ENCODE measurements at places on chromosomes 4 and X.

- no peak for DNase-seq
Observed at GRCh38 chr4:34037280-34037679, 2207.0 kb downstream of the ARAP2 start.

DNA sequence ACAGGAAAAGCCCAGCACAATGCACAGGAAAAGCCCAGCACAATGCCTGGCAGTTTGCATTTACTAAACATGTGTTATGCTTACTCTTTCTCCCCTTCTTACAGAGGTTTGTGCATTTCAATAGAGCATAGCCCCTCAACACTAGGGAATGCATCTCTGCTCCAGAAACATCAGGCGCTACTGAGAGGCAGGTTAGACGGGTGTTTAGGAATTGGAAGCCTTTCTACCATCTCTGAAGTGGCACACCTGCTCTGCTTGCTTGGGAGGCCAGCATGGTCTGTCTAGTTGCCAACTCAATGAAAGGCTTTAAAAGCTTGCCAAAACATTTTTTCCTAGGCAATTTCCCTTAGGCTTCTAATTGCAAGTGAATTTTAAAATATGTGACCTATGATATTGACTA, 55.7 kb downstream of the GRID2 start:
- no peak for DNase-seq

DNA sequence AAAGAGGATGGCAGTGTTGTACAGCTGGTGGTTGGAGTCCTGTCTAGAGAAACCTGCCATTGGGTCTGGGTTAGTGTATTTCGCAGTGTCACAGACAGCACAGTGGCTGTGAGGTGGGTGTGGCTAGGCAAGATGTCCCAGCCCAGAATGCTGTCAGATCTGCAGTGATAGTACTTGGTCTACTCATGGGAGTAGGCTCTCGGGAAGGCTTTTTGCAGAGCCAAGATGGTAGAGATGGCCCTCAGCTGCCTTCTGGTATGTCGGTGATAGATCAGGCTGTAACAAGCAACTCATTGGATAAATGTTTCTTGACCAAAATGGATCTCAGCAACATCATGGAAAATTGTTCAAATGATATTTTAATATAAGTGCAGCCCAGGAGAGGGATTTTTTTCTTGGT, 84.3 kb upstream of the WDR1 start:
- no peak for DNase-seq

GRCh38 chr4:131316086-131316485, 1833.0 kb upstream of the PCDH10 start:
- DNase-seq, result no peak

DNA sequence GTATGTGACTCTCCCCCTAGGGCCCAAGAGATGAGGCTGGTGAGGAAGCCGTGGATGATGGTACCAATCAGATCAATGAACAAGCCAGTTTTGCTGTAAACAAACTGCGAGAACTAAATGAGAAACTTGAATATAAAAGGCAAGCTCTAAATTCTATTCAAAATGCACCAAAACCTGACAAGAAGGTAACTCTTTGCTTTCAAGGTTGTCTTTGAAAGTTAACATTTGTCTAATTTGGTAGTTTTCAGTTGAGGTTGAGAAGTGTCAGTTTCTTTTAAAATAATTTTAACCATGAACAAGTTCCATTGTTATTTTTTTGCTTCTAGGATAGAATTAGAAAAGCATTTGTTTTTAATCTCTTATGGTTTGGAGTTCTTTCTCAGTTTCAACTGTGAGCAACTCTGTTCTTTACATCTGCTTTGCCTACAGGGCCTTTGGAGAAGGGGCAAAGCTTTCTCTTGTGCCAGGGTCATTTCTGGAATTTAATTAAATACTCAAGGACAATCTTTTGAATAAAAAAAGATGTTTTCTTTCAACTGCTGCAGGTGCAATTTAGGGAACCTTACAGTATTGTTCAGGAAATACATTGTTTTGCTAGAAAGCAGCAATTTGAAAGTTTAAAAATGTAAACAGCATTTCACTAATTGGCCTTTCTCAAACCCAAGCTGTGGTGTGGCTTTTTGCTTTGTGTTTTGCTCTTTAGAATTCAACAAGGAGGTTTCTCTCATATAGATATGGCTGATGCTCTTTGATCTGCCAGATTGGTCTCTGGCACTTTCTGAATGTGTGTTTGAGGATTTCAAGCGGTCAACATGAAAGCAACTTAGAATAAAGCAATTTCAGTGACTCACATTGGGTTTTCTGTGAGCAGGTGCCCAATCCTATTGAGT, 62.9 kb downstream of the LRP2BP start:
- no peak for DNase-seq

DNA sequence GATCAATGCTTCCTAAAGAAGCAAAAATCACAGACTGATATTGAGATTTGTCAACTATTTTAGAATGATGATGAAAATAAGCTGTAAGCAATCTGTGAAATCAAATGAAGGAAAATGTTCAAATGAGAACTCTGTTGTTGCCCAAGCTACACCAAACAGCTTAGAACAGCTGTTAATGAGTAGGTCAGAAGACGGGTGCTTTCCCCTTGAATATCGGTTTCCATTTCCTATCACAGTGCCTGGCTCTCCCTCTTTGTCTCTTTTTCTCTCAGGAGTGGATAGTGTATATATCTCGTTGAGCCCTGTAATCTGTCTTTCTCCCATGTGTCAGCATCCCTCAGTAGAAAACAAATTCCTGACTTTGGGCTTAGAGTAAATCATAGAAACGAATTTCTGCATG, 1592.9 kb upstream of the TENM3 start:
- no peak for DNase-seq

- no peak for DNase-seq
Observed at GRCh38 chr4:94244087-94244828, 36.6 kb downstream of the SMARCAD1 start.

GRCh38 chr4:58981828-58982227, 1871.6 kb upstream of the IGFBP7 start:
- DNase-seq, result no peak

- no peak for DNase-seq
Observed at GRCh38 chr4:76738086-76738931, 159.6 kb downstream of the SOWAHB start.

DNA sequence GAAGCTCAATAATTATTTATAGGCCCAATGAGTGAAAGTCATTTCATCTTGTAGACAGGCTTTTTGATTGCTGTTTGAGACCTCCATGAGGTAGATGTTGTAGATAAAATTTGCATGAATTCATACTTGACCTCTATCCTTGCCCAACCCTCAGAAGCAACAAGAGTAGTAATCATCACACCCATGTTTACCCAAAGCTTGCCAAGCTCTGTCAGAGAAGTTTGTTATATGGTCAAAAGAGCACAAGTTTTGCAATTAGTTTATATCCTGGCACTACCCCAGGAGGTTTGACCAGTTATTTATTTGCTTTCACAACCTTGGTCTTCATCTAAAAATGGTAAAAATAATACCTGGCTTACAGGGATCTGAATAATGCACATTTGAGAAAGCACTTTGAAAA, 20.7 kb downstream of the ADH7 start:
- DNase-seq, result no peak

DNA sequence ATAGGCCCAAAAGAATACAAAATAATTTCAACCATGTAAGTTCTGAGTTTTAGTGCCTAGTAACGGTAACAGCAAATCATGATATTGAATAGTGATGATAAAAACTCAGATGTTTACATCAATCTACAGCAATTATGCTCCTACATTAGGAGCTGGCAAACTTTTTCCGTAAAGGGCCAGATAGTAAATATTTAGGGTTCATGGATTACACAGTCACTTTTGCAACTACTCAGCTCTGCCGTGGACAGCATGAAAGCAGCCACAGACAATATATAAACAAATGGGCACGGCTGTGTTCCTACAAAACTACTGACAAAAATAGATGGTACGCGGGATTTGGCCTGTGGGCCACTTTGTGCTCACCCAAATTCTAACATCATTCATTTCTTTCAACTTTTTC, 167.8 kb upstream of the NAP1L5 start:
- DNase-seq, result no peak

DNA sequence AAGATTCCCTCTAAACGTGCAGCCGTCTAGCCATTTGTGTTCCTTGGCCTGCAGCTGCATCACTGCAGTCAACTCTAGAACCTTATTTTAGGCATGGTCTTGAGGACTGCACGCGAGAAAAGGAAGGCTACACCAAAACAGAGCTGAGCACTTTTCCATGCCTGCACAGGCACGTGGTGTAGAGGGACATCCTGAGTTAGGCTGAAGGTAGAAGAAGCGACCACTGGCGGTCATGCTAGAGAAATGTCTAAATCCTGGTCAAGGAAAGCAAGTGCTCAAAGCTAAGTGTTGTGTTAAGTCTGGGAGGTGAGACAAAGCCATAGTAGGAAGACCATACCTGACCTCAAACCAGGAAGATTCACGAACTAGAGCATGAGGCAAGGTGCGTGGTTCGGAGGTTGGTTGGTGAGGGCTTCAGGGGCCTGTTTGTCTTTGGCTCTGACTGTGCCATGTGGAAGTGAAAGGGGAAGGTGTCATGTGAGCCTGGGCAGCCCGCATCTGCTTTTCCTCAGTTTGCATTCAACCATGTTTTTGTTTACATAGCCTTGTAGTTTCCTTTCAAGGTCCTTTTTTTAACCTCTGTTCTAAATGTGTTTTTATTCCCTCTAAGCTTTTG, 203.8 kb downstream of the AASDH start:
- DNase-seq, result no peak

GRCh38 chrX:136268051-136269048, 17.1 kb upstream of the MAP7D3 start:
- no peak for DNase-seq

GRCh38 chrX:43564953-43565352, 91.1 kb upstream of the MAOA start:
- no peak for DNase-seq

DNA sequence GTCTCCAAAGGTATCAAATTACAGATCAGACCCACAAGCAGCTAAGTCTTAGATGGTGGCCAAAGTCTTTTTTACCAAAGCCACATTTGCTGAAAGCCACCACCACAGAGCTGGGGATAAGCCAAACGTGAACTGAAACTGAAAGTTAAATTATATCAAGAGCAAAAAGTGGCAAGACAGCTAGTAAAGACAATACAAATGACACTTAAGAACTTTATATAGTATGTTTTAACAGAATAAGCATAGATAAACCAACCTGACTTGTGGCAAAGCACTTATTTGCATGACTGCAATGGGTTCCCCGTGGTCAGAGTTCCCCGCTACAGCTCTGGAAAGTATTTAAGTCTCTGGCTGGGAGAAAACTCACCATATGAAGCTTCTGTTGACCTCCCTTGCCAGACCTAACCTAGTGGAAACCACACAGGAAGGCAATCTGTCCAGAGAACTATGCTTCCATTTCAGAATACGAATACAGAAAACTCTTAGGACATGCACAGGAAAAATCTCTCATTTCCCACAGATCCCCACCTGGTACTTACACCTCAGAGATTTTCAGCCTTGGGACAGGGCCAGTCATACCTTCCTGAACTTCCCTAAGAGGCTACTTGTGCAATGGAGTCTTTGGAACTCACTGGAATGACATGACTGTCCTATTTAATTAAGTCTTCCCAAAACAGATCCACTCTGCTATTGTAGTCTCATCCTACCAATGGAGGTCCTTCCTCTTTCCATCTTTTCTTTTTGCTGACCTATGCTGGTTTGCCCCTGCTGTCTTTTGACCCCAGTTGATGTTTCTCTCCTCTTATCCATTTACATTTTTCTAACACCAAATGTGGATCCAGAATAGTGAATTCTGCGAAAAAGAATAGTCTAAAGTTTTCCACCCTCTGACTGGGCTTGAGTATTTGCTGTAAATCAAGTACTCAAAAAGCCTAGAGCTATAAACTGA, 225.1 kb downstream of the NR3C2 start:
- no peak for DNase-seq

DNA sequence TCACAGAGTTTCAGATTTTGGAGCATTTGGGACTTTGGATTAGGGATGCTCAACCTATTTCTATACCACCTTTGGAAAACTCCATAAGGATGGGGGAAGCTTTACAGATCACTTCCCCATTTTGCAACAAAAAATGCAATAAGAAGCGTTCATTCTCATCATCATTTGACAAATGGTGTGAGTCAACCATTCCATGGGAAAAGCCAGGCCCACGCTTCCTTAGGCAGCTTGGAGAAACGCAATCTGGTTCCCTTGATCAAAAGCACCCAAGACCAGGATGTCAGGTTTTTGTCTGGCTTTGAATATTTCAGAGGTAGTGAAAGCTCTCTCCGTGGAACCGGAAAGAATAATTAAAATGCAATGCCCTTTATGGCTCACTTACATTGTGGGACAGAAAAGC, 79.3 kb upstream of the C4orf50 start:
- no peak for DNase-seq

- no peak for DNase-seq
Observed at GRCh38 chr4:122842984-122843531, 16.4 kb downstream of the FGF2 start.
